ENCODE measurements at places on chromosomes 3 and 15.

GRCh38 chr3:5239602-5240001 is 52.1 kb downstream of the EDEM1 start:
- no peak for DNase-seq

GRCh38 chr3:151425627-151426340 is 35.1 kb downstream of the IGSF10 start:
- no peak for DNase-seq

GRCh38 chr3:152474585-152474984 is 205.9 kb downstream of the MBNL1 start:
- DNase-seq: no peak

- no peak for DNase-seq
Measured at GRCh38 chr15:90393040-90393439, 5.0 kb downstream of the IQGAP1 start.

DNA sequence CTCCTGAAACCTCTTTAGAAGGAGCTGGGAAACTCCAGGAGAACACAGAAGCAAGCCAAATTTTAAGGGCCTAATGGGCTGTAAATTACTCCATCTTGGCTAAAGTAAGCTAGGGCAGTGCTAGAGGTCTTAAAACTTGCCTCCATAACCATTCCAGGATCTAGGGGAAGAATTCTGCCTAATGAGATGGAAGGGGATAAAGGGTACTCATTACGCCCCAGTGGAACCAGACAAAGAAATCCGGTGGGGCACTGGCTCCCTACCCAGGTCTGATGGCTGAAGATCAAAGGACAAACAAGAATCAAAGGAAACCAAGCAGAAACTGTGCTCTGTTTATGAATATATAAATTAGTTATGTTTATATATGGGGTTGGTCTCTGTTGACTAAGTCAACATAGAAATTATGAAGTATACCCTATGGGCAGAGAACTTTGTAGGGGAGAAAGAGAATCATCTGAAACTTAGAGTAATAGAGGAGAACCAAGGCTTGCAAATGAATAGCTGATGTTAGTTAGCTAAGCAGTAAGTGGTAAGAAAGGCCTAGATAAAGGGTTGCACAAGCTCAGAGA is 57.8 kb downstream of the NCEH1 start:
- no peak for DNase-seq

- no peak for DNase-seq
Measured at GRCh38 chr3:136351351-136351750, 101.2 kb downstream of the PCCB start.

GRCh38 chr3:73685061-73685460 is 60.3 kb upstream of the PDZRN3 start:
- no peak for DNase-seq

GRCh38 chr3:98962189-98962930 is 60.9 kb upstream of the DCBLD2 start:
- no peak for DNase-seq
